Activated T-cell treated with anti-CD3 and anti-CD28 coated beads for 1 hour (primary cell): ENCODE measurements at places on chromosomes 7 and 10.

DNA sequence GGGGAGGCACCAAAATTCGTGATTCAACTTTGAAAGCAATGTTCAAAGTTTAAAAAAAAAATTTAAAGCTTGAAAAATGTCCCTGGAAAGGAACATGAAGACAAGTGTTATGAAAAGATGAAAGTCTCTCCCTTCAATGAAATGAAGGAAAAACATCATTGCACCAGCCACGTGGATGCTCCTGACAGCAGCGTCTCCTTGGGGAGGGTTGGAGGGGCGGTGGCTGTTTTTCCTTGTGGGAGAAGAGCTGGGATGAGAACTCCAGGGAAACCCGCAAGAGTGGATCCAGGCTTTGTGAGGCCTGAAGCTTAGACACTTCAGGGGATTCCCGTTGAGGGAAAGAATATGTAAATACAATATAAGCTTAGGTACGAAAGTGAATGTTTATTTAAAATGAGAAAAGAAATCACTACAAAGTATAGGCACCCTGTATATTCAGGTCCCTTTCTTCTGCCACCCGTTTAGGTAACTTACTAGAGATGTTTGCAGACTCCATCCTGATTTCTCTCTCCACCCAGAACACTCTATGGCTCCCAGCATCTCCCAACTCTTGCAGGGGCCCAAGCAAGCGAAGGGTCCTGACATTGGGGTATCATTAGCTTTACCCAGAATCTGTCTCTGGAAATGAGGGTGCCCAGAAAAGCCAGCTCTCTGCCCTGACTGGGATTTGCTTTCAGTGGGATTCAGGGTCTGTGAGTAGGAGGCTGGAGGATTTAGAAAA lies 63.1 kb upstream of the BAIAP2L1 start:
- DNase-seq: no peak

DNA sequence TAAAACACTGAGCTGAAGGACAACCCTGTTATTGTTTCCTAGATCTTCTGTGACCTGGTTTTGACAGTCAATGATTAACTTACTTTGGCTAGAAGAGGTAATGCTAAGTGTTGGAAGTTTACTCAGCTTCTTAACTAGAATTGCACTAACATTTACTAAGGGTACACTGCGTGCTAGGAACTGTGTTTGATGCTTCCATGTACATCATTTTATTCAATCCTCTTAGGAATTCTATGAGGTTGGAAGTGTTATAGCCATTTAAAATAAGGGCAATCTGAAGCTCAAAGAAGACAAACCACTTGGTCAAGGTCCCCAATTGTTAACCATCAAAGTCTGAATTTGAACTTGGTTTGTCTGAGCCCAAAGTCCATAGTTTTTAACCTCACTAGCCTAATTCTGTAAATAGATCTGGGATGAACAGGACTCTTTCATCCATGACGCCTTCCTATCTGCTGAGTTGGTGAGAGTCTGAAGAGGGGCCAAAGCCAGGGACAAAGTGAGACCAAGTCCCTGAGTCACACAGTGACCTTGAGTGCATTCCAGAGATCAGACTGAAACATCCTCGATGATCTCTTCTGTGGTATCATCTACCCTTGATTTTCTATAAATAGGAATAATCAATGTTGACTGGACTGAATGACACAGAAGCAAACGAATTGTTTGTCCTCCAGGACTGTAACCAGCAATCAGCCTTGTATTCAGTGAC lies 29.2 kb upstream of the ZNRF2 start:
- DNase-seq: no peak

DNA sequence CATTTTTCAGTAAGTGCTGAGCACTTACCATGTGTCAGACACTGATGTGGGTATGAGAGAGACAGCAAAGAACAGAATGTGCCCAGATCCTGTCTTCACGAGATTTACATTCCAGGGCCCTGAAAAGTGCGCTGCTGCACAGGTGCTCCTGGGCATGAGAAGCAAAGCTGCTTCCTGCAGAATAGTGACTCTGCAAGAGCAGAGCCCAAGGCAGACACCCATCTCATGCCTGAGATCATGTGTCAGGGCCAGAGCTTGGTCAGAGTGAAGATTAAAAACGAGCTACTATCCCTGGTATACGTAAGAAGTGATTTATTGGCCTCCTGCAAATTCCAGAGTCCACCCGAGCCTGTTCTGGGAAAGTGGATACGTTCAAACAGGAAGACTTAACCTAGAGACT lies 824.4 kb downstream of the GRID1 start:
- no peak for DNase-seq

- DNase-seq: no peak
Measured at GRCh38 chr10:113842171-113842570, 11.7 kb downstream of the DCLRE1A start.

DNA sequence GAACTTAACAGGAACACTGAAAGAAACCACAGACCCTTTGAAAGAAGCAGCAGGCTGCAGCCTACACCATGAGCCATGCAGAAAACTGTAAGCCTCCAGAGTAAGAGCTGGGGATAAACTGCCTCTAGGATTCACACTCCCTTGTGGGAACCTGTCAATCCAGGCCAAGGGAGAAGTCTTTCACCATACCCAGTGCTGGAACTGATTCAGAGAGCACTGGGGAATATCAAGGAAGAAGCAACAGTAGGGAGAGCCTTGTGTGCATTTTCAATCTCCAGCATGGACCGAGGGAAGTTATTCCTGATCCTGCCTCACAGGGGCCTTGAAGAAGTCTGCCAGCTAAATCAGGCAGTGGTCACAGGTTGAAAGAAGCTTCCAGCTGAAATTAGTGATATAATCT lies 282.2 kb downstream of the AGMO start:
- DNase-seq: no peak

GRCh38 chr7:70589590-70589989 lies 542.4 kb upstream of the GALNT17 start:
- no peak for DNase-seq

DNA sequence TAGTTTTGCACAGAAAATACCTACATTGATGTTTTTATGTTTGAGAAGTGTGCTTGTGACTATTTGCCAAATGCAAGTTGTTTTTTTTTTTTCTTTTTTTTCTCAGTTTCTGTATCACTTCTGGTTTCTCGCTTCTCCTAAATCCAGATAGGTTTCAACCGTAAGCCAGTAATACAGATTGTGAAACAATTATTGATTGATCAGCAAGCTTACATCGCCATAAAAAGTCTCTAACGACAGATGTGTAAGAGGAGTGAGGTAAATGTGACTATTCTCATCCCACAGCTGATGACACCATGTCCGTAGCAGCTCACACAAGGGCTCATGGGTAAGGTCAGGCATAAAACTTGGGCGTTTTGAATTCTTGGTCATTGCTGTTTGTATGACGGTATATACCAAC lies 202.8 kb upstream of the AKR1E2 start:
- DNase-seq: no peak

- no peak for DNase-seq
Measured at GRCh38 chr10:60801522-60801921, 23.2 kb downstream of the CDK1 start.

DNA sequence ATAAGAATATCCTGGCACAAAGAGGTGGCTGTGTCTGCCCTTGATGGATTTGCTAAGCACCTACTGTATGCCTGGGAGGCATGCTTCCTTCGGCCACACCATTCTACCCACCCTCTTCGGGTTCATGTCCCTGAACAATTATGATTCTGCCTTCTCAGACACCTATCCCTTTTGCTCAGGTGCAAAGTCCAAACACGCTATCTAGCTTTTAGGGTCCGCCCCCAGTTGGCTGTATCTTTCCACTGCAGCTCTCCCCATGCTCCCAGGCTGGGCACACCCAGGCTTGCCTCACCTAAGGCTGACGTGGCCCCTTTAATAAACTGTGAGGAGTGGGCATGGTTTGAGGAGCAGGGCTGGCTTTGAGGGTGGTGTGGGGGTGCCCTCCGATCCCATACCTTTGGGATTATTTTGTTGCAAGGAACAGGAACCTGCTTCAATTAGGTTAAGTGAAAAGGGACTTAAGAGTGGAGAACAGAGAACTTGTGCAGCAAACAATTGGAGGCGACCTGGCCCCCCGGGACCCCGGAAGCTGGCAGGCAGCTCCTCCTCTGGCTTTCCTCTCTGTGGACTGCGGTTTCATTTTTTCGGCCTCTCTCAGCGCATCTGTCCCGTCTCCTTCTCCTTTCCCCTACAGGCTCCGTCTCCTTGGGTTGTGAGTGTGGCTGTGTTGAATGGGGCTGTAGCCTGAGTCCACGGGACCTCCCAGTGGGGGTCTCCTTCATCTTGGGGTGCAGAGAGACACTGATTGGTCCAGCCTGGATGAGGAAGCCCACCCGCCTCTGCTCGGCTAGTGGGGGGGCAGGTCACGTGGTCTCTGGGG lies 3.8 kb downstream of the CLIP2 start:
- DNase-seq: no peak

GRCh38 chr10:23294638-23295247 lies 49.9 kb downstream of the C10orf67 start:
- no peak for DNase-seq

- no peak for DNase-seq
Measured at GRCh38 chr10:122033224-122033926, 44.4 kb downstream of the TACC2 start.

- no peak for DNase-seq
Measured at GRCh38 chr7:38224392-38224791, 46.3 kb downstream of the STARD3NL start.

GRCh38 chr7:50937727-50938126 lies 155.0 kb upstream of the GRB10 start:
- no peak for DNase-seq

- DNase-seq: no peak
Measured at GRCh38 chr7:135855846-135856245, 107.2 kb upstream of the FAM180A start.

- no peak for DNase-seq
Measured at GRCh38 chr7:44911911-44912310, 26.6 kb upstream of the PURB start.

DNA sequence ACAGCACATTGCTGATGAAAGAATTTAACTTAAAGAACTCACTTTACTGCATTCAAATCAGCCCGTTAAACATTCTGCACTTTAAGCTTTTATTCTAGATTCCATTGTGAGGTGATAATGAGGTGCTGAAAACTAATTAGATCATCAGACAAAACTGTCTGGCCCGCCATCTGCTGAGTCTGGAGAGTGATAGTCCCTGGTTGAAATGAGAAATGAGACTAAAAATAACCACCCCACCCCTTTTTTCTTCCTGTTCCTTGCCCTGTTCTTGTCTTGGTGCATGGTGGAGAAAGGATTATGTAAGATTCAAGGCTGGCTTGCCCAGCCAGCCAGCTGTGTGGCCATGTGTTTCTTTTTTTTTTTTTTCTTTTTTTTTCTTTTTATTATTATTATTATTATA lies 277.0 kb upstream of the COBL start:
- DNase-seq: no peak

DNA sequence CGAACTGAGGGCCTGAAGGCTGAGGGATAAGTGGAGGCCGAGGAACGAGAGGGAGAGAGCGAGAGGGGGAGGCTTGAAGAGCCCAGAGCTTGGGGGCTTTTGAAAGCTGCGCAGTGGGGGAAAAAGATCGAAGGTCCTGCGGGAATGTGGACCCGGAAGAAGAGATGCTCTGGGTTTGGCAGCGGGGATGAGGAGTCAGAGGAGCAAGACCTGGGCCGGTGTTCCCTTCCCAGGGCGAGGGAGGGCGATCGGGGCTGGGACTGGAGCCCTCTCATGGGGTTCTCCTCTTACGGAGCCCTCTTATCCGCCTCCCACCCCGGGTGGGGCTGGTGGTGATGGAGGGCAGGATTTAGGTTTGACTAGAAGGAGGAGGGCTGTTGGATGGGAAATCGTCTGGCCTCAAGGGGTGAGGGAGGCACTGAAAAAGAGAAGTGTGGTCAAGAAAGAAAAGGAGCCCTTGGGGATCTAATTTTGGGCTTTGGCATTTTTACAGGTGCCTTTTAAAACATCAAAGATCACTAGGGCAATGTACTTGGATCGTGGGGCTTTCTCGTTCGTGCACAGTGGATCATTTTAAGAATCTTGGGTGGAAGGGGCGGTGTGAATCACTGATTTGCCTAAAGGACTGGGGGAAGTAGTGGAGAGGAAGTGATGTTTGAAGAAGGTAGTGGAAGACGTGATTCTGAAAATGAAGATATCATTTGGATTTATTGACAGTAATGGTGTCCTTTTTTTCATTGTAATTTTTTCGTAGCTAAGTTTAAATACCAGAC lies 637 bp downstream of the SAMD8 start:
- DNase-seq: peak; percentile 18

- peak; percentile 19 for DNase-seq
Measured at GRCh38 chr10:121886997-121887622, 40.7 kb downstream of the ATE1 start.

DNA sequence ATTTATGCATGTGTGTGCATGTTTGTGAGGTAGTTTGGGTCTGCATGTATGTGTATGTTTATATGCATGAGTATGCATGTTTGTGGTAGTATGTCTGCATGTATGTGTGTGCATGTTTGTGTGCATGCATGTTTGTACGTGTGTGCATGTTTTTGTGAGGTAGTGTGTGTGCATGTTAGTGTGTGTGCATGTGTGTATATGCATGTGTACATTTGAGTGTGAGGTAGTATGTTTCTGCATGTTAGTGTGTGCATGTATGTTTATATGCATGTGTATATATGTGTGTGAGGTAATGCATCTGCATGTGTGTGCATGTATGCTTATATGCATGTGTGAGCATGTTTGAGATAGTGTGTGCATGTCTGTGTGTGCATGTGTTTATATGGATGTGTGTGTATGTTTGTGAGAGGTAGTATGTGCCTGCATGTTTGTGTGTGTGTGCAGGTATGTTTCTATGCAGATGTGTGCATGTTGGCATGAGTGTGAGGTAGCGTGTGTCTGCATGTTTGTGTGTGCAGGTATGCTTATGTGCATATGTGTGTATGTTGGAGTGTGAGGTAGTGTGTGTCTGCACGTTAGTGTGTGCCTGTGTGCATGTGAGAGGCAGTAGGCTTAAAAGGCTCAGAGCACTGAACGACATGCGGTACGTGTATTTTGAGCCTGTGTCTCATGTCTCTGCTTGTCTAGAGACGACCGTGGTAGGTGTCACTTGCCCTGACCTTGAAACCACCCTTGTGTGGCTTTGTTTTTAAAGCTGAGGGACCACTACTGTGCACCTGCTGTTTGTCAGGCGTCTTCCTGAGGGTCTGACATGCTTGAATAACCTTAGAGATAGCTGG lies 43.7 kb downstream of the PFKP start:
- DNase-seq: no peak

DNA sequence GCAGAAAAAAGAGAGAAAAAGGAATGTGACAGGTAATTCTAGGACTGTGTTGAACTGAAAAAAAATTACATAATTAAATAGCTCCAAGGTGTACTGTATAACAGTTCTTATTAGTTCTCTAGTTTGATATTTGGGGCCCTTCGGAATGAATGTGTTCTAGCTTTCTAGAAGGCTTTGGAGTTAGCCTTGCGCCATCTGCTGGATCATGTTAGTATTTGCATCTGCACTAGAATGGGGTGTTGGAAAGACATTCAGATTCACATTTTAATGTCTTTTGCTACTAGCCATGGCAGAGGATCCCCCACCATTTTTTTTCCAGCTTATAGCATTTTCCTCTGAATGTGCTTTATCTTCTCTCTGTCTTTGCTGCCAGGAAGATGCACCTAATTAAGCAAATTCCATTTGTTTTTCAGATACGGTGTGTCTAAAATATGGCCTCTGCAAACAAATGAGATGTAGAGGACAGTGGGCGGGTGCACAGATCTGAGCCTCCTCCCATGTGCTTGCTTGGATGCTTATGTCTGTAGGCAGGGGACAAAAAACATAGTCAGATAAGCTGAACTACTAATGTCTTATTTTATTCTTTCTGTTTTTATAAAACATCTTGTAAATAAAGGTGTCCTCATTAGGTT lies 238.5 kb downstream of the PHF14 start:
- peak; percentile 14 for DNase-seq

- no peak for DNase-seq
Measured at GRCh38 chr10:21712975-21713374, 178.9 kb downstream of the MLLT10 start.
